ENCODE measurements at places on chromosomes 7 and 10.

DNA sequence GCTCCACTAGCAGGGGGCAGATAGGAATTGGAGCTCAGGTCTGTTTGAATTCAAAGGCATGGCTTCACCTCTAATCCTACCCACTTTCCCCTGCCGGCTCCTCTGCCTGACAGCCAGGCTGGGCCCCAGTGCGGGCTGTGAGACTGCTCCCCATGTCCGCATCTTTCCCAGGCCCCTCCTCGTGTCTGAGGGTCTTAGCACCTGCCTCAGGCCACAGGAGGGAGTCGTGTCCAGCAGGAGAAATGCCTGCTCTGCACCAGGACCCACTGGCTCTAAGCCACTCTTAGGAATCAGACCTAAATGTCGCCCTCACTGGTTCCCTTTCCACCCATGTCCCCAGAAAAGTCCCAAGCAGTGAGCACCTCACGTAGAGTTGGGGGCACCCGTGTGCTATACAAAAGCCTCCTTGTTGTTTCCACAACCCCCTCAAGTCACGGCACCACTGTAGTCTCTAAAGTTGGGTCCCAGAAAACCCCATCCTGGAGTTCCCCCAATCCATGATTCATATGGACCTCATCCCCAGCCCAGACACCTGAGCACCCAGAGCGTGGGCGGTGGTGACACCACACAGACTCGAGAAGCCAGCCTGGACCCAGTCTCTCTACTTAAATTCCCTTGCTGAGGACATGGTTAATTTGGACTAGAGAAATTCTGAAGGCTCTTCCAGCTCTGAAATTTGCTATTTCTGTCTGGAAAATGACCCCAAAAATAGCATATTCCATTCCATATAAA is 466.4 kb upstream of the ZMIZ1 start:
- DNase-seq = no peak

DNA sequence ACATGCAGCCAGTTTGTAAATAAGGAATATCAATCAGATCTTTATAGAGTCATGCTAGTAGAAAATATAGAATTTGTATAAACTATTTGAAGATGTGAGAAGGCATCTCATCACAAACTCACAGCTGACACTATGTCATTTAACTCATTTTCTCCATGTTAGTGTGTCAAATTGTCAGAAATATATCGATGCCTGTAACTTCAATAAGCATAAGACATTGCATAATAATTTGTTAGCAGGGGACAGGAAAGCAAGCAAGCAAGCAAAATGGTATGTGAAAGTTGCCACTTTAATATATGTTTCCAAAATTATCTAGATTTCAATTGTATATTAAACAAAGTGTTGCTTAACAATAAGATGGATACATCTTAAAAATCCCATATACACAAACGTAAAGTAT is 571.0 kb downstream of the ARL4A start:
- no peak for DNase-seq

DNA sequence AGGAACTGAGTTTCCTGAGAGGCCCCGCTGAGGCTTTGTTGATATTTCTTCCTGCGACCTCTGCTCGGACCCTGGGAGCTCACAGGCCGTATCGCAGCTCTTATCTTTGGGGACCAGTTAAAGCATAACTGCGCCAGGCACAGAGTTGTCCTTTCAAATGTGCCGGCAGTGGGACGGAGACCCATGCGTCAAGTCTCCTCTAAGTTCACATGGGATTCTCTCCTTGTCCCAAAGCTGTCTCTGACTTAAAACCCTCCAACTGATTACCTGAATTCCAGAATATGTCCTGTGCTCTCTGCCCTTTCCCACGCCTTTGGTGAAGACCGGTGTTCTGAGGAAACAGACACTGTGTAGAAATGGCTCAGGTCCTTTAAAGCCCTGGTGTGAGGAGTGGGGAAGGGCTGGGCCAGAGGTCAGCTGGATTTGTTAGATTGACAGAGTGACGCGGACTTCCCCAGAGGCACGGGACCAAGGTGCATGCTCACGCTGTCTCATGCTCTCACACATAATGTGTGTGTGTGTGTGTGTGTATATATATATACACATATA is 169.8 kb downstream of the EGFR start:
- DNase-seq = no peak

DNA sequence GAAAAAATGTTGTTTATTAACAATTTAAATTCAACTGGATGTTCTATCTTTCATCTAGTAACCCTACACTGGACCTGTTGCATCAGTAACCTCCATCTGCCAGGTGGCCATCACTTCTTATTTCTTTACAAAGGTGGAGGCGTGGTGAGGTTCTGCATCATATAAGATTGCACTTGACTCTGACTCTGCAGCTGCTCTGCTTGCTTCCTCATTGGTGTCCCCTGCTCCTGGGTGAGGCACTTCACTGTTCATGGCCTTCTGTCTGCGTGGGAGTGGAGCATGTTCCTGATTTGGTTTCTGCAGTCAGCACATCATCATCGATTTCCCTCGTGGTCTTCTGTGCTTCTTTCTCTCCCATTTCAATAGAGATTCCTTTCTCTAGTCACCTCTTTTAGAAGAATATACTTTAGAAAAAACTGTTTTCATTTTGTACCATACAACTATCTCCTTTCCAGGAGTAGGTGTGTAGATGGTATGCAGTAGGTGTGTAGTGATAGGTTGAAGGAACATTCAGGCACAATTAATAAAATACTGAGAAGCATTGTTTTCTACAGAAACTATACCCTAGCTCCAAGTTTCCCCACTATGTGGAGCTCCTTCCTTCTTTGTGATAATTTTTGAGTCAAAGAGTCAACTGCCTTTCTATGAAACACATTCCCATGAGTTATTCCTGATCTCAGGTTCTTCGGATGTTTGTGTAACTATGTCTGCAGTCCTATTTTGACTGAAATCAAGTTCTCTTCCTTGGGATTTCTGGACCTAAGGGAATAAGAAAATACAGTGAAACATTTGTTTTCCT is 231.7 kb upstream of the CNTNAP2 start:
- DNase-seq = no peak

DNA sequence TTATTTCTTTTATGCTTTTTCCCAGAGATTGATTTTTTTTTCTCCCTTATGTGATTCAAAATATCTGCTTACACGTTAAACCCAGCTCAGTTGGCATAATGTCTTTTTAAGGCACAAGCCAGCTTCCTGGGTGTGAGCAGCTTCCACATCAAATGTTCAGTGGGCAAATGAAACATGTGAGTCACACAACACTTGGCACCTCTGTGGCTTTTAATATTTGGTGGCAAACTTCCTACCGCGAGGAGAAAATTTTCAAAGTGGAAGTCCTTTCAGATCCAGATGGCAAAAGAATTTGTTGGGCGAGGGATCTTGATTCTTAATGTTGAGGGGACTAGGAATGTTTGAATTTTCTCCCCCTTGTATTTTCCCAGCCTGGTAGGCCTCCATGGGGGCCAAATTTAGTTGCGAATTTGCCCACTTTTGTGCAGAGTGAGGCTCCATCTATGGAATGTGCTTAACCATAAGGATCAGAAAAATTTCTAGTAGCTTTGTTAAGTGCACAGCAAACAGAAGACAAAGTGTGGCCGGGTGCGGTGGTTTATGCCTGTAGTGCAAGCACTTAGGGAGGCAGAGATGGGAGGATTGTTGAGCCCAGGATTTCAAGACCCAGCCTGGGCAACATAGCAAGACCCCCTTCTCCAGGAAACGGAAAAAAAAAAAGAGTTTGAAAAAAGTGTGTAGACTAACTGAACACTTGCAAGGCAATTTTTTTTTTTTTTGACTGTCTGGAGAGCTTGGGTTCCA is 31.0 kb downstream of the CUX1 start:
- no peak for DNase-seq

DNA sequence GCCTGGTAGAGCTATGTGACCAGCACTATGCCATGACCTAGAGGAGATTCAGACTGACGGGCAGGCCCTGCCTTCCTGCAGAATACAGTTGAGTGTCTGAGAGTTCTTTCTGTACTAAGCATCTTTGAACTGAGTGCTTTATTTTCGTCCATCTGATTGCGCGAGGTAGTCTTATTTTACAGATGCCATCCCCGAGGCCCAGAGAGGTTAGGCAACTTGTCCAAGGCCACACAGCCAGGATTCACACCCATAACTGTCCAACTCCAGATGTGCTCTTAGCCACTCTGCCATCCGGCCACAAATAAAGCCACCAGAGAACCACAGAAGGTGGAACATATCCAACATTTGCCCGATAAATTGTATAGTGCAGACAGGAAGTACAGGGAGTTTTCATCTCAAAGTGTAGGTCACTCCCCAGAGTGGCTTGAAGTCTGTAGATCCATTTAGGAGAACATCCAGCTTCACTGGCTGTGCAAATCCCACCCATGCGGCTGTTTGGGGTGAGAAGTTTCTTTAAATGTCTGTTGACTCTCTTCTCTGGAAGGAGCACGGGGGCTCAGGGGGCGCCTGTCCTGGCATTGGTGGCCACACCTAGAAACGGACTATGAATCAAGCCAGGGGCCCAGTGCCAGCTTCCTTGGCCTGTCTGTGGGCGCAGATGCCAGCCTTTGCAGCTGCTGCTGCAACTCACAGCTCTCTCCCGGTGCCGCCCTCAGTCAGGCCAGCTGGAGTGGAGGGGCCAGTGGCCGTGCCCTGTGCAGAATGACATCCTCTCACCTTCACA is 11.1 kb downstream of the CHST3 start:
- DNase-seq = no peak

DNA sequence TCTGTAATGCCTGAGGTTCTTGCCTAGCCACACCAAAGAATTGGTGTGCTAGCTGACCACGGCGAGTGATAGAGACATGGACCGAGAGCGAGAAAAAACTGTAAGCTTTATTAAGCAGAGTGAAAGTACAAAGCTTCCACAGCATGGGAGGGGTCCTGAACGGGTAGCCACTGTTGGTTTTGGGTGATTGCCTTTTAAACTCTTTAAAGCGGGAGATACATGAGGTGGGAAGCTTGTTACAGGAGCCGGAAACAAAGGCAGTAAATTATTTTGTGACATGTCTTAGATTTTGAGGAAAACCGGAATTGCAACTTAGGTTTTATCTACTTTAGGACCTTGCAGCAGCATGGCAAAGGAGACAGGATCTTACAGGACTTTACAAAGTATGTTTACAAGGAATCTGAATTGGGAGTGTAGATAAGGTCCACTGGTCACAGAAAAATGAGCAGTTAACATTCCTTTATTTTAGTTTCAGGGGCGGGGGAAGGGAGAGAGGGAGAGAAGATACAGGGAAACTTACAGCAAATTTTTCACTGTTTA is 252.7 kb upstream of the MBL2 start:
- no peak for DNase-seq

DNA sequence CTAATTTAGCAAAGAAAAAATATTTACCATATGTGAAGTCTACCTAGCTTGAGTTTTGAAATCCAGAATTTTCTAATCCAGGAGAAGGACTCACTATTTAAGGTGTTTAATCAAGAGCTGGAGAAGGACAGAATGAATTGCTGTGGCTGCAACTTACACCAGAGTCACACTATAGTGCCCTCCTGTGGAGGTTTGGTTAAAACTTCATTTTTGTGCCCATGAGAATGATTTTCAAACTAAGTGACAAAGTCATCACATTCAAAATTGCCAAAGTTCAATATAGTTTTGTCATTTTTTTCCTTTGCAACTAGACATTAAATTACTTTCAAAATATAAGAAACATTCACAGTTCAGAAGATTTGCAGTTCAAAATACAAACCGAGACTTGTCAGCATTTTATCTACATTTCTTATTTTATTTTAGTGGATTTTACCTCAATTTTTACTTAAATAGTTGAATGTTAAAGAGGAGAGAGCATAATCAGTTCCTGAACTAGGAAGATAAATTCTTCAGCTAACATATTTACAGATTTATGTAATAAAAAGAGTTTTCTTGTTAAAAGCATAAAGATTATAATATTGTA is 70.7 kb downstream of the CABCOCO1 start:
- DNase-seq = no peak

GRCh38 chr7:75989500-75990388 is 4.7 kb downstream of the TMEM120A start:
- DNase-seq = no peak

- no peak for DNase-seq
Measured at GRCh38 chr10:131814567-131815265, 86.1 kb upstream of the PPP2R2D start.

DNA sequence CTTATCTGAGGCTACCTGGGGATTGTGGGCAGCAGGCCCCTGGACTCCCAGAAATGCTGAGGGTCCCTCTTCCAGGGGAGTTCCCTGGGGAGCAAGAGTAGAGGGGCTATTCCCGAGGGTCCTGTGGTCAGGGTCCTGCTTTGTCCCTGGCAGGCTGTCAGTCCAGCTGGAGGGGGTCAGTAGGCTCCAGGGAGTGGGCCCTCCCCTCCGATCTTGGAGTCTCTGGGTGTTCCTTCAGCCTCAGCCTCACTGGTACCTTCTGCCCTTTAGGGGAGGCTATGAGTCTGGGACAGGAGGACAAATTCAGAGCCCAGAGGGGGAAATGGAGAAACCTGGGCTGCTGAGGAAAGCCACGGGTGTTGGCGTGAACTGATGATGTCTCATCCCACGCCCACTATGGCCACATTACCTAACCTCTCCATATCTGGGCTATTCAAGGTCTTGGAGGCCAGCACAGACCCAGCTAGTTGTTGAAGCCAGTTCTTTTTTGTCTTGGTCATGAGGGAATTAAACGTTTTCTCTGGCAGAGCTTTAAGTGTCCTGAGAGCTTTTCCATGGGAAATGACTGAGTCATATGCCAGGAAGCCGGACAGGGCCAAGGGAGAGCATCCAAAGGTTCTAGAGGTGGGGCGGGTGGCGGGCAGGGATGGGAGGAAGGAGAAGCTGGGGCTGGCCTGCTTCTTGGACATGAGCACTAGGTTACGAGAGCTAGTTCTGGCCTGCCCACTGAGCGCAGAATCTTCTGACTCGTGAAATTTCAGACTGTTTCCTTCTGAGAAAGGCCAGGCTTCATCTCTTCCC is 6.2 kb downstream of the CALHM2 start:
- no peak for DNase-seq

DNA sequence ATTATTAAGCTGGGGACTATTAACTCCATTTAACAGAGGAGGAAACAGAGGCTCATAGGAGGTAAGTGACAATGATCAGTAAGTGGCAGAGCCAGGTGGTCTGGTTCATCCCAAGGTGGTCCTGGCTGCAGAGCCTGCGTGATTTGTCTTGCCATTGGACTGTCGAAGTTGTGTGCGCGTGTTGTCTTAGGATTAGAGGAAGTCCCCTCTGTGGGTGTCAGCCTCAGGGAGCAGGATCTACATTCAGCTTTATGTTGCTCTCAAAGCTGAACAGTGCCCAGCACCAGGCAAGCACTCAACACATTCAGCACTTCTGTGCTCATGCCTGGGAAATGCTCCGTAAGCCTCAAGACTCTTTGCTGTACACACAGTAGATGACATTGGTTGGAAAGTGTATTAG is 139.5 kb downstream of the HERPUD2 start:
- no peak for DNase-seq

Data from stimulated activated CD8-positive, alpha-beta memory T cell treated with anti-CD3 and anti-CD28 coated beads, Interleukin-7, amount 100 ng/mL, for 24 hours (primary cell).